Breast epithelium (tissue), 4 donors: ENCODE measurements at places on chromosomes 7 and 10. TPM values are rescaled to one million over a fixed set of nuclear protein-coding genes. Genes with fewer than 3 reads are reported as not detected.

- DNase-seq, result no peak
Measured at GRCh38 chr10:115063701-115064658, 29.2 kb upstream of the ATRNL1 start.

DNA sequence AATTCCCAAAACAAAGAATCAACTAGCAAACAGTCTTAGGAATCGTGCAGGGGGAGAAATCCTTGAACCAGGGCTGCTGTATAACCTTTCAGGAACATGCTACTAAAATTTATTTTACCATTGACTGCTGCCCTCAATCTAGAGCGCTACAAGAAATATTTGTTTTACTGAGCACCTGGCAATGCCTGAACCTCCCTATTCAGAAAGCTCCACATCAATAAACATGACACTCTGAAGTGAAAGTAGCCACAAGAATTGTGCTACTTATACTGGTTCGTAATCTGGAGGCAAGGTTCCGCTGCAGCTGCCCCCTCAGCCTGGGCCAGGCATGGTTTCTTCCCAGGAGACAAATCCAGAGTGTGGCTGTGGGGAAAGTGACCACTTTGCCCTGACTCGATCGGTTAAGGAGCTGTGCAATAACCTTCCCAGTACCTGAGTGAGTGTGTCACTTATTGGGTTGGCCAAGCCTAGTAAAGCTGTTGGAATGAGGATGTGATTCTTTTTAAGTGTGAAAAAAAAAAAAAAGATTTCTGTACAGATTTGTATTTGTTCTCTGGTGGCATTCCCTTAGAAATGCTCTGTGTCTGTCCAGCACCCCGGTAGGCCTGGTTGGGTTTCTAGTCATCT is 7.7 kb downstream of the VWA2 start:
- DNase-seq, result peak; percentile 33

GRCh38 chr10:95881316-95881715 is 26.5 kb upstream of the CC2D2B start:
- DNase-seq, result no peak

GRCh38 chr10:132846631-132847415 is 60.9 kb upstream of the NKX6-2 start:
- no peak for DNase-seq

GRCh38 chr10:44281089-44281613 is 103.7 kb downstream of the CXCL12 start:
- no peak for DNase-seq

GRCh38 chr7:101087334-101088068 is 2.2 kb downstream of the TRIM56 start:
- no peak for DNase-seq

- DNase-seq, result no peak
Measured at GRCh38 chr7:46256870-46257661, 336.0 kb upstream of the IGFBP3 start.

- DNase-seq, result no peak
Measured at GRCh38 chr10:92241501-92241900, 49.4 kb downstream of the CPEB3 start.

- no peak for DNase-seq
Measured at GRCh38 chr7:128041203-128041602, 10.0 kb upstream of the LRRC4 start.

GRCh38 chr7:102291056-102291915 is 4.6 kb downstream of the SH2B2 start:
- DNase-seq, result no peak

- peak; percentile 54 for DNase-seq
Measured at GRCh38 chr10:30422981-30423654, 10.9 kb upstream of the MAP3K8 start.

- peak; percentile 66 for DNase-seq
Measured at GRCh38 chr10:3347413-3348182, 175.0 kb upstream of the PITRM1 start.

DNA sequence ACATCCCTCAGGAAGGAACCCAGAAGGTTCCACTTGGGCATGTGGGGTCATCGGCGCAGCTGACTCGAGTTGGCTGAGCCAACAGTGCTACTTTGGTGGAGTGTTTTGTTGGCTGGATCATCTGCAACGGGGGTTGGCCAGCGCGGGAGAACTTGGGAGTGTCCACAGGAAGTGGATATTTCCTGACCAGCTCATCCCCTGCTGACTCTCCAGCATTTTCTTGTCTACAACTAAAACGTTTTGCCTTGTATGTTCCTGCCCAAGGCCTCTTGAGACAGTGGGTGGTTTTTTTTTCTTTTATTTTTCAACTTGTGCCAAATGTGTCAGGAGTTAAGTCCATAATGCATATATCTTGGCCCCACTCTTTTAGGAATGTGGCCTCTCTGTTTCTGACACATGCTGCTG is 208.6 kb downstream of the ZNF365 start:
- DNase-seq, result no peak

DNA sequence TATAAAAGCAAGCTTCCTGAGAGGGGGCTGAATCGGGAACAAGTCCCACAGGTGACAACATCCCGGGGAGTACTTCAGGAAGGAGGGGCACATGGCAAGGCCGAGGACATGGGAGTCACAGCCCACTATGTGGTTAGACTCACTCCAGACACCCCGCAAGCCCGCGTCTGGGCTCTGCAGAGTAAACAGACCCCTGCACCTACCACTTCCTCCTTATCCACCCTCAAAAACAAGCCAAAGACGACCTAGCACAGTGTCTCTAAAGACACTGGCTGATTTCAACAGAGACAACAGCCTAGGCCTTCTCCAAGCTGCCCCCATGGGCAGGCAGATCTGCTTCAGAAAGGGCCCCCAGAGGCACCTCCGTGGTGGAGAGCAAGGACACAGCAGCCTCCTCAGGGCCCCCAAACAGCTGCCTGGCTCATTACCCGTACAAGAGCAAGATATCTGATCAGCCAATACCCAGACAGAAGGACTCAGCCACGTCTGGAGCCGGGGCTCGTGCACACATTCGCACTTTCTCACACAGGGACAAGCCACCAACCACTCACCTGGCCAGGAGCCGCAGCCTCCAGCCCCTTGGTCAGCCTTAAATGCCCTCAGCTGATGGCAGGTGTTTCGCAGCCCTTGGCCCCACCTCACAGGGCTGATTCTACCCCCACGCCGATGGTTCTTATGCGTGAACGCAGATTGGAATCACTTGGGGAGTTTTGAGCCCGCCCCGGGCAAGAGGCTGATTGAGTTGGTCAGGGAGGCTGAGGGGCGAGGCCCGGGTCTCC is 10.7 kb upstream of the KPNA7 start:
- DNase-seq, result no peak

GRCh38 chr7:83355143-83355542 is 192.5 kb upstream of the PCLO start:
- no peak for DNase-seq

DNA sequence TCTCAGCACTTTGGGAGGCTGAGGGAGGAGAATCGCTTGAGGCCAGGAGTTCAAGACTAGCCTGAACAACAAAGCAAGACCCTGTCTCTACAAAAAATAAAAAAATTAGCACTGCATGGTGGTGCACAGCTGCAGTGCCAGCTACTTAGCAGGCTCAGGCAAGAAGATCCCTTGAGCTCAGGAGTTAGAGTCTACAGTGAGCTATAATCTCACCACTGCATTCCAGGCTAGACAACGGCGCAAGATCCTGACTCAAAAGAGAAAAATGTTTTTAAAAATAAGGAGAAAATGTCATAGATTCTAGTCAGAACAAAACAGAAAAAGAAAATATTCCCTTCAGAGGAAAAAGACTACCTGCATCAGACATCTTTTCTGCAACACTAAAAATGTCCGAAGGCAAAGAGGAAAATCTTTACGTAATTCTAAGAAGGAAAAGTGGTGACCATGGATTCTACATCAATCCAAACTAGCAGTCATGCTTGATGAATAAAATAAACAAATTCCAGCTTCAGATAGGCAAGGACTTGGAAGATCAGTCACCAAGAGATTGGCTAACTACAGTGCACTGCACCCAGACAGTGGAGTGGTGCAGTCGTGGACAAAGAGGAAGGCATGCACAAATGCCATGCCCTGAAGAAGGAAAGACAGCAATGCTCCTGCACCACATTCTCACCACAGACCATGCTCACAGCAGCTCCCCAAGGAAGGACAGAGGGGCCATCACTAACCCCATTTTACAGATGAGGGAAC is 54.3 kb downstream of the ERCC6 start:
- no peak for DNase-seq

DNA sequence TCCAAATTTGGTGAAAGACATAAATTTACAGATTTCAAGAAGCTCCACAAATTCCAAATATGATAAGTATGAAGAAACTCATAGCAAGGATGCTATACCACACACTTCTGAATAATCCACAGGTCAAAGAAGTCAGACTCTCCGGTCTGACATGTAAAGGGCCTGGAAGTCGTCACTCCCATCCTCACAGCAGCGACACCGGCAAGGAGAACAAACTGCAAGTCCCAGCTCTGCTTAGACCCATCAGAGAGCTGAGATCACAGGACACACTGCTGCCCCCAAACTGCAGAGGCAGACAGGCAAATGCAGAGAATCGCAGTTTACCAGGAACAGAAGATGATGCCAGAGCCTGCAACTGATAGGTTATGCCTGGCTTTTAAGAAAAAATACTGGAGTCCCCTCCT is 62.0 kb downstream of the AMZ1 start:
- DNase-seq, result no peak

DNA sequence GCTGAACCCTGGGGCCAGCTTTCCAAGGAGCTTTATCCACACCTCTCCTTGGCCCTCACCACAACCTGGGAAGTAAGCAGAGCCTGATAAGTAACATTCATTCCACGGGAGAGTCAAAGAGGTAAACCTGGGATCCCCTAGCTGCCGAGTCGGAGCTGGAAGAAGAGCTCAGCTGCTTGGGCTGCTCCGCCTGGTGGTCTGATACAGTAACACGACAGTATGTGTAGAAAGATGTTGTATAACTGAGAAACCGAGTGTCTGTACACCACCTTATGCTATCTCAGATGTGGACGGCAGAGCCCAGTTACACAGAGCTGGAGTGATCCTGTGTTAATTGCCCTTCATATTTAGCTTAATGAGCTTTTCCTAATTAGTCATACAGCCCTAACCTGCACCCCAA is 151.3 kb upstream of the KMT2E start:
- no peak for DNase-seq

DNA sequence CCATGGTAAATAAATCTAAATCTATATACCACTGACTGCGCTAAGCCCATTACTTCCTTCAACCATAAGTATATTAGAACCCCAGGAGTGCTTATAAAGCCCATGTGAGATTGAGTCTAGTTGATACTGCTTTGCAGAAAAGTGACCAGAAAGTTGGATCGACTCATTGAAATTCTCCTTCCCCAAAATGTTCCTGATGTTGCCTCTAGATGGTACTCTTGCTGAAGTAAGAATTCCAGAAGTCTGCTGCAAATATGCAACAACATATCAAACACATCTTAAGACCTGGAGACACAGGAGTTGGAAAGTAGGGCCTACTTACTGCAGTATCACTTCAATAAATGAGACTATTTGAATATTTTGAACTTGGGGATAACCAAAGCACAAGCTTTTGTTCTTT is 550.8 kb downstream of the IPMK start:
- no peak for DNase-seq

GRCh38 chr7:24115661-24116060 is 168.3 kb upstream of the NPY start:
- no peak for DNase-seq

GRCh38 chr7:157337316-157338149 is 729 bp downstream of the DNAJB6 start:
- DNase-seq, result peak; percentile 67

DNA sequence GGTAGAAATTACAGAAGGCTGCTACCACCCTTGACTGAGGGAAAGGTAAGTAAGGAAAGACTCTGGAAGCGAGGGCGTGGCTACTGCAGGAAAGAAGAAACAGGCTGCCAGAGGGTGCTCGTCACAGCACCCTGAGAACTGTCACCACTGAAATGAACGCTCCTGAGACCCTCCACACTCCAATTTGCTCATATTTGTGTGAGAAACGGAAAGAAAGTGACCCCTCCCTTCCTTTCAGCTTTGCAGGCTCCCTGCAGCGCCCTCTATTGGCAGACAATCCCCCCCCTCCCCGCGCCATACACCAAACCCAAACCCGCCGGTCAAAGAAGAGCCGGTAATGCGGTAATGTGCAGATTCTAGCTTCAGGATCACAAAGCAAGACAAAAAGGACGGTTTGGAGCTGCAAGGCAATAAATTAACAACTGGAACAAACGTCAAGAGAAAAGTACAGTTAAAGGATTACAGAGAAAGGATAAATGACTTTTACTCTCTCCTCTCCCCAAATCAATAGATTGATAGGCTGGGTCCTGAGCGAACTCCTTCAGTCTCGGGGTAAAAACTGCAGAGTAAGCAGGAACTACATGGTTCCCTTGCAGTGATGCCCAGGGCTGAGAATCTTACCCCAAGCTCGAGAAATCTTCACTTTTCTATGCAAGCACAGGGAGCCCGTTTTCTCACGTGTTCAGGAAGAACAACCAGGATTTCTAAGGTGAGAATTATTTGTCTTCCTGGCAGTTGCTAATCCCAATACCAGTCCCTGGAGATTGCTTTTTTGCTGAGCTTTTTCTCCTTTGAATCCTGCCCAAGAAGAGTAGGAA is 47.6 kb downstream of the STEAP1B start:
- no peak for DNase-seq

DNA sequence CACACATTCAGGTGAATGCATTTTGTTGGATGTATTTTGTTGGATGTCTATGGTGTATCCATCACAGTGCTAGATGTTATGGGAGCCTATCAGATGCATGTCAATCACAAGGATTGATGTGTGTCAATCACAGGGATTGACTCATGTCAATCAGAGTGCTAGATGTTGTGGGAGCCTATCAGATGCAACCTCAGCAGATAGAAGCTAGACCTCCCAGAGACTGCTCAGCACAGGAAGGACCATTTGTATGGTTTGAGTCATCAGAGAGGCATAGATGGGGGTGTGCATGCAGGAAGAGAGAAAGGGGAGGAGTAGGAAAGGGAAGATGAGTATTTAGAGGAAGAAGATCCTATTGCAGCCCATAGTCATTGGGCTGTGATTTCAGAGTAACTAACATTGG is 48.3 kb upstream of the PITRM1 start:
- DNase-seq, result no peak

DNA sequence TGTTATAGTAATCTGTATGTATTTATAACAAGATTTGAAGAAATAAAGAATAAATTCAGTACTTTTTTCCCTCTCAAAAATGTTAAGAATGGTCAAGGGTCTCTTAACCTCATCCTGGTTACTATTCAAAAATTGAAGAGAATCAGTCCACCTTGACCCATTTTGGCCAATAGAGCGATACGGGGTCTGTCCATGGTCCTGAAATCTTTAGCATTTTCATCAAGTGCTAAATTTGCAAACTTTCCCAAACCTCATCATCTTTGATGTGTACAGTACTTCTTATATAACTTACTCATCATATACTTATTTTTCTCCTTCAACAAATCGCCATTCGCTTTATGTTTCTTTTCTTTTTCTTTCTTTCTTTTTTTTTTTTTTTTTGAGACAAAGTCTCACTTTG is 23.6 kb downstream of the TMEM178B start:
- DNase-seq, result no peak

RNF32 gene
- total RNA-seq, result 1.3 TPM

RPA3 gene
- 18.7 TPM for total RNA-seq

CYP3A4 gene
- total RNA-seq, result 0.33 TPM

IGF2BP3 gene
- not detected for total RNA-seq

IL2RA gene
- 0.33 TPM for total RNA-seq

FFAR4 gene
- 2.9 TPM for total RNA-seq

PLEKHS1 gene
- not detected for total RNA-seq

GARIN1A gene
- total RNA-seq, result 0.96 TPM

ANKRD7 gene
- total RNA-seq, result 0.32 TPM

CSTF2T gene
- total RNA-seq, result 24.6 TPM

TLX1 gene
- not detected for total RNA-seq

LRRN3 gene
- 1.6 TPM for total RNA-seq

PIP gene
- 1.6 TPM for total RNA-seq

GFRA1 gene
- 153 TPM for total RNA-seq
